ENCODE measurements at places on chromosomes 1 and 21.

- DNase-seq: no peak
These were observed 33.2 kb upstream of the FOXD3 start for GRCh38 chr1:63289135-63289534.

DNA sequence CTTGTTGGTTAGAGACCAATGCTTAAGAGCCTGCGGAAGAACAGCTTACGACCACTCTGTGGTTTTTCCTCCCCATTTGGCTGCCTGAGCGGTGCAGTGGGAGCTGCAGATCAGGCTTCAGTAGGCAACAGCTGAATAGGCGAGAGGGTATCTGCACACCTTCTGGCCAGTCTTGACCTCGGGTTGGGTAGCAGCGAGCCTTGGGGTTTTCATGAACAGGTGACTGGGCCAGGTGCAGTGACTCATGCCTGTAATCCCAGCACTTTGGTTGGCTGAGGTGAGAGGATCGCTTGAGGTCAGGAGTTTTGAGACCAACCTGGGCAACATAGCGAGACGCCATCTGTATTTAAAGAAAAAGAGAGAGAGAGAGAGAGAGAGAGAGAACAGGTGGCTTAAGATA, 41.0 kb downstream of the NENF start:
- no peak for DNase-seq

GRCh38 chr1:94384485-94385265, 33.5 kb upstream of the ABCD3 start:
- no peak for DNase-seq

DNA sequence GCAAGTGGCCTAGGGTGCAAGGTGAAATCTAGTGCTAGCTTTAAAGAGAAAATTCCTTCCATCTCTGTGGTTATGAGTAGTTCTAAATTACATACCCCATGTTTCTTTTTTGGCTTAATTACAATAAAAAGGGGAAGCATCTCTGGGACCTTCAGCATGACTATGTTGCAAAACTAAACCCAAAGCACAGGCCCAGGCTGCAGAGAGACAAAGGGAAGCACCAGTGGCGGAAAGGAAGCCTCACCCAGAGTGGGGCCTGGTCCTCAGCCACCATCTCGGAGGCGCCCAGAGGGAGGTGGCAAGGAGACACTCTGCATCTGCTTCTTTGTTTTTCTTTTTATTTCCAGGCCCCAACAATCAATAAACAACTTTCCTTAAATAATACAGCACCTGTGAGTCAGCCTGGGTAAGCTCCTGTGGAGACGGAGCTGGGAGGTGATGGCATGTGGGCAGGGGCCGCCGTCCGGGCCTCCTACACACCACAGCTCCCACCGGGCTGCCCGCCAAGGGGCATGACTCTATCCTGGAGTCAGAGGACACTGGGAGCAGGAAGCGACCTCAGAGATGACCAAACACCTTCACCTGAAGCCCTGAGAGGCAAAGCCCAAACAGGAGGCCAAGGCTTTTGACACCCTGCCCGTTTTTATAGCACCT, 21.7 kb downstream of the ITPKB start:
- DNase-seq: no peak

GRCh38 chr1:202987922-202988583, 19.1 kb upstream of the TMEM183A start:
- no peak for DNase-seq

- DNase-seq: no peak
These were observed 12.6 kb downstream of the COL6A1 start for GRCh38 chr21:45994086-45994661.

DNA sequence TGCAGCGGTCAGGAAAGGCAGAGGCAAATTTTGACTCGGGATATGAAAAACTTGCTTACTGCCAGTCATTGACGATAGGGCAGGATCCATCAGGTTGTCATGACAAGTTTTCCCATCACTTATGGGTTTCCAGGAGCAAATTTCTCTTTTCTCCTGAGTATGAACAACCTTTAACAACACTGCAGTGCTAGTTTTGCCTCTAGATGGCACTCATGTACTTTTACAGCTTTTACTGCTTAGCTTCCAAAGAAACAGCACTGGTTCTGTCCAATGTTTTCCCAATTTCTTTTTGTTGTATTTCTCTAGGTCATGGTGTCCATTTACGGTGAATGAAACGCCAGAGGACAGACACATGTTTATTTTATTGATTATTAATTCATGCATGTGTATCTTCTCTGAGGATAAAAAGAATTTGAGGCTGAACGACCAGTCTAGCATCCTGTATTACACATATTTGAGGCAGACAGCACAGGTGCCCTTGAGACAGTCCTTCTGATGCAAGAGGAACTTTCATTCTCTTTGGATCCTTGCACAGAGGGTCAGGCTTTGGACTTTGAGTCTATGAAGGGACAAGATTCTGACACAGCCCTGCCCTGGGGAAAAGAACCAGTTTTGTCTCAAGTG, 112.3 kb upstream of the TRABD2B start:
- no peak for DNase-seq

GRCh38 chr1:198328458-198329032, 171.7 kb downstream of the NEK7 start:
- no peak for DNase-seq

GRCh38 chr1:7410156-7410555, 360.9 kb upstream of the VAMP3 start:
- no peak for DNase-seq

GRCh38 chr1:222798116-222798515, 16.7 kb upstream of the DISP1 start:
- DNase-seq: no peak

- no peak for DNase-seq
These were observed 897 bp downstream of the EPHX4 start for GRCh38 chr1:92030656-92031107.

DNA sequence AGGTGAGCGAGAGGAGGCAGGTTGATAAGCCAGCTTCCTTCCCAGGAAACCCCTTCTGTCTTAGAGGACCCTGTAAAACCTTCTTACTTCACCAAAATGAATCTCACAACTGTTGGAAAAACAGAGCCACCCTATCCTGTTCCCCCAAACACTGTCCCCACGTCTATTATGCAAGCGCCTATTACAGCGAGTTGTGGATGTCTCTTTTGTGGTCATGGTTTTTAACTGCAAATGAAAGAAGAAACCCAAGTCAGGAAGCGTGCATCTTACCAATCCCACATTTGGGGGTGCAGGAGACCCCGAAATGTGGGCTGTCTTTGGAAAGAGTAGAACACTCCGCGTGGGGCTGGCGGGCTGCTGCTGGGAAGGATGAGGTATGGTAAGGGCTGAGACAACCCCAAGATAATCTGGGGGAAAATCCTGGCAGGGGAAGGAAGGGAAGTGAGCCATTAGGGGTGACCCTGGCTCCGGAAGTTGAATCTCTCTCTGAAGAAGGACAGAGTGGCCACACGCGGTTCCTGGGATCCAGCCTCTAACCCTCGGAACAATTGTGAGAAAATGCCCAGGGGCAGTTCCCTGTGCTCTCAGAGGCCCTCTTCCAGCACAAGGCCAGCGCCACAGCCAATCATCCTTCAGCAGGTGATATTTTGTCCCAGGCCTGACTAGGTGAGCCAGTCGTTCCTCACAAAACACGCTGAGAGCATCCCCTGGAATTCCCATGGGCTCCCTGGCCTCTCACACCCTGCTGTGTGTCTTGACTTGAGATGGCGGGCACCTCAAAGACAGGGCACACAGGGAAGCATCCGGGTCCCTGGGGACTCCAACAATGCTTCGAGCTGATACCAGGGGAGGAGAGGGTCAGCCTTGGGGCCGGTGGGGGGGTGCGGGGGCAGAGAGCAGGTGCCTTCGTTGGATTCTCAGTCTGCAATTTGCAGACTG, 168.5 kb upstream of the IRF2BP2 start:
- DNase-seq: no peak

DNA sequence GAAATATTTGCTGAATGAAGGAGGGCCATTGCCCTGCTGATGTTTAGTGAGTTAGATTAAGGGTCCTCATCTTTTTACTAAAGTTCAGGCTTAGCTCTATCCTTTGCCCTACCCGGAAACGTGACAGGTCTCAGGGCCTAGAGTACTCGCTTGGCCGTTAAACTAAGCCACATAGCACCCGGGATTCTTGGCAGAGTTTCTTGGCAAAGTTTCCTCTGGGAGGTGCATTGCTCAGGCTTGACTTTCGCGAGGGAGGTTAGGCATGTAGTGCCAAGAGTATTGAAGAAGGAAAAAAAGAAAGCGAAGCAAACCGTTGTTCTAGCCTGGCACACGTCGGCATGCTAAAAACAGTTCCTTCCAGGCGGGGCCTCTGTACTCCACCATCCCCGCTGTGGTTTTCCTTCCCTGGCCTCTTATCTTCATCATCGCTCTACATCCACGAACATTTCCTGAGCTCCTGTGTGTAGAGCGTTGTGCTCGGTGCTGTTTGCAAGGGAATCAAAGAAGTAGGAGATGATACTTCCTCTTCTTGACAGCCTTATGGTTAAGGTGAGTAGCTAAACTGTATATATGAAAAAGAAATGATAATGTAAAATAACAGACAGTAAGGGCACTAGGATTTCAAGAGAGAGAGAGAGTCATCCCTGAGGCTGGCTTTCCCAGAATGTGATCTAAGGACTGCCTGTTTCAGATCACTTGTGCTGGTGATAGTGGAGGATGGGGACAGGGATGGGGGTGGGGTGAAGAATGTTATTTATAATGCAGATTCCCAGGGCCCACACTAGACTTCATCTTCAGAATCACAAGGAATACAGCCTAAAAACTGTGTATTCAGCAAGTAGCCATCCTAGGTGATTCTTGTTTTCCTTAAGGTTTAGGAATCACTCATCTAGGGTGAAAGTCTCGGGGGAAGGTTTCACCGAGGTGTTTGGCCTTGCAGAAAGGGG, 18.8 kb downstream of the RNF220 start:
- DNase-seq: no peak

- DNase-seq: no peak
These were observed at the start of gene SERINC2 for GRCh38 chr1:31412732-31413404. SERINC2 (plus strand) TSS chr1:31413213; CDS start chr1:31413266, 53 bp downstream.

GRCh38 chr1:114105421-114105979, 48.2 kb downstream of the SYT6 start:
- DNase-seq: no peak

- no peak for DNase-seq
These were observed 27.9 kb downstream of the PGM1 start for GRCh38 chr1:63621075-63621474.

GRCh38 chr1:22362626-22363402, 88.8 kb upstream of the ZBTB40 start:
- DNase-seq: no peak

GRCh38 chr1:164608651-164609057, 49.7 kb downstream of the PBX1 start:
- DNase-seq: no peak

DNA sequence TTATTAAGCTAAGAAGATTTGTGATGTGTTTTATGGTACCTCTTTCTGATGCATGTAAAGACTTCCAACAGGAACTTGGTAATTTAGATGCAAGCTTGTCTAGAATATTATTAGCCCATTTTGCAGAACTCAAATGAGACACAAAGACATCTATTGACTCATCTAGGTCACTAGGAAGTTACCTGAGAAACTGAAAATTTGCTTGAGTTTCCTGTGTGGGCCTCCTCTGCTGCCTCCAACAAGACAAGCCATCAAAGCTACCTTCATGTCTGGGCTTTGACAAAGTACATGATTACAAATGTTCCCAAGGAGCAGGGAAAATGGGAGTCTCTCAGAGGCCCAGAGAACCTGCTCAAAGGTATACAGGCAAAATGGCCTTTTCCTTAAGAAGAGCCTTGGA, 5.6 kb downstream of the RUNX1 start:
- no peak for DNase-seq

DNA sequence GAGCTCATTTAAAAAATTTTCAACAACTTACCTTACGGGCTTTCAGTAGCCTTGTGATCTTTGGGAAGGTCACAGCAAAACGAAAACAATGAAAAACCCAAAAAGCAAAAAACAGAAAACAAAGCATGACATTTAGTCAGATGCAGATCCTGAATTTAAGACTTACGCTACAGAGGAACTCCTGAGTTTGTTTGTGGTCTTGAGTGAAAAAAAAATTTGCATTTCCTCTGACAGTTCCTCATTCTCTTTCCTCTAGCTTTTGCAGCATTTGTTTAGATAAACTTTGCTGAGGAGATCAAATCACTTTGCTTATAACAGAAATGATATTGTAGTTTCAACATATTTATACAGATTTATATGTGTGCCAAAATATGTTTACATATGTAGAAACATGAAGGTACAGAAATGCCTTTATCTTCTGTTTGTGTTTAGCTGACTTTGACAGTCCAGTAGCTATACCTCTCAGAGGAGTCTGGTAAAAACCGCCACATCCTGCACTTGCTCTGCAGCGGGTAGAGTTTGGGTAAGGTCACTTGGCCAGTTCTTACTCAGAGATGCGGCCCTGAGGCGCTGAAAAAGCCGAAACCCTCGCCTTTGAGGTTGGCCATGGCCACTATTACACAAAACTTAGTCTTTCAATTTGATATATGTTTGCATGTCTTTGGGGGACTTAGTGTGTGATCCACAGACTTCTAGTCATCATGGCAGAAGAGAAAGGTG, 142.5 kb downstream of the TNR start:
- no peak for DNase-seq

DNA sequence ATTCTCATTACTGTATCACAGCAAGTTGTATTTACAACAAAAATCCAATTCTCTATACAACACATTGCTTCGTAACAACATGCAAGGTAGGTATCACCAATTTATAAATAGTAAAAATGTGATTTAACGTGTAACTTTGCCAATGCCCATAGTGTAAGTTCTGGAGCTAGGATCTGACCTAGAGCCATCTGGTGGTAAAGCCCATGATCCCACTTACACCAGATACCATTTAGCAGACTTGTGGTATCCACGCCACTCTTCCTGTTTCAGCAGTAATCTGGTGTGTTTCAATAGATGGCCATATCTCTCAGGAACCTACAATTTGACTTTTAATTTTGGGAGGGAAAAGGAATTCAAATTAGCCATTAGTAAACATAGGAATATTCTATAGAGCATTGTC, 10.2 kb downstream of the SETSIP start:
- DNase-seq: no peak

- DNase-seq: no peak
These were observed 7.9 kb downstream of the RNU5D-1 start for GRCh38 chr1:44723064-44723463.

- DNase-seq: peak; percentile 16
These were observed 1.2 kb upstream of the DENND1B start for GRCh38 chr1:197776351-197777105.

- no peak for DNase-seq
These were observed 216.8 kb upstream of the POU3F1 start for GRCh38 chr1:38263438-38263837.

Measured in effector memory CD8-positive, alpha-beta T cell (primary cell).